ENCODE measurements at places on chromosomes 2 and 18.

- no peak for DNase-seq
These were observed 157.9 kb downstream of the ADCYAP1 start for GRCh38 chr18:1062588-1062987.

- DNase-seq: no peak
These were observed 176.5 kb upstream of the SPRED2 start for GRCh38 chr2:65608916-65609315.

DNA sequence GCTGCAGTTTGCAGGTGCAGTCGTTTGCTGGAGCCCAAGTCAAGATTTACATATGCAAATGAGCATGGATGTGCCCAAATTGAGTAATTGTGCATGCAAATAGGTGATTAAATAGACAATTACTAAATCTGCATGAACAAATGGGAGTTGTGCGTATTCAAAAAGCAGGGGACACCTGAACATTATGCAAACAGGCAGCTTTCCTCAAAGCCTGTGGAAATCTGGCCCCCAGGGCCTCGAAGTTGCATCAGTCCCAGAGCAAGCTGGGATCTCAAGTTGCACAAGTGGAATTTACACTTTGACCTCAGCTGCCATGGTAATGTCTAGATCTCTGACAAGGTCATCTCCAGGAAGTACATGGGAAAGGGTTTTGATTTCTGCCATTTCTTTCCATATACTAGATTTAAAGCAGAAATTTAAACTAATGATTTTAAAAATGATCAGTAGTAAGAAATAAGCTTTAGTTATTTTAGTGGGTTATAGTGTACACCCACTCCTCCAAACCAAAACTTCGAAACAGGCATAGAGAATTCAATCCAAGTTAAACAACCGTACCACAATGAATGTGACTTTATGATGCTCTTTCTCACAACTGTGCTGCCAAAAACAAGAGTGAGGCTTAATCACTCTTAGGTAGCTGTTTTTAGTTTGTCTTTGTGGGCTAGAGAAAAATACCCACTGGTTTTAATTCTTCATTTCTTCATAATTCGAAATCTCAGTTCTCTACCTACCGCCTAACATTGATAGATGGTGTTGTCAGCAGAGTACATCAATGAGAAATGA, 110.7 kb downstream of the RND3 start:
- DNase-seq: no peak

DNA sequence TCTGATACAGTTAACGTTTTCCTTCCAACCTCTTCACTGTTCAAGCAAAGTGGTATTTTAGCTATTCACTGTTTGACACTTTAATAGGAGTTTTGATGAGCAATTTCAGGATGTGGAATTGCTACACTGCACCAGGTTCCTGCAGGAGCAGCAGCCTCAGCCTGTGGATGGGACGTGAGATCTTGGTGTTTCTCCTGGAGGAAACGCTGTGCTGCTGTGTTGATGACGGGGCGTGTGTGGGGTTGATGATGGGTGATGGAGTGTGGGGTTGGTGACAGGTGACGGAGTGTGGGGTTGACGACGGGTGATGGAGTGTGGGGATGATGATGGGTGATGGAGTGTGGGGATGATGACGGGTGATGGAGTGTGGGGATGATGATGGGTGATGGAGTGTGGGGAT, 98.9 kb downstream of the RTP5 start:
- no peak for DNase-seq

- no peak for DNase-seq
These were observed 27.6 kb downstream of the CENPO start for GRCh38 chr2:24820598-24821432.

- no peak for DNase-seq
These were observed 4.4 kb upstream of the KLHL29 start for GRCh38 chr2:23380562-23381065.

- DNase-seq: no peak
These were observed 41.6 kb downstream of the ARHGEF4 start for GRCh38 chr2:130878316-130878715.

Data from hepatic stellate cell (primary cell).